ENCODE measurements at places on chromosomes 6 and 20.

DNA sequence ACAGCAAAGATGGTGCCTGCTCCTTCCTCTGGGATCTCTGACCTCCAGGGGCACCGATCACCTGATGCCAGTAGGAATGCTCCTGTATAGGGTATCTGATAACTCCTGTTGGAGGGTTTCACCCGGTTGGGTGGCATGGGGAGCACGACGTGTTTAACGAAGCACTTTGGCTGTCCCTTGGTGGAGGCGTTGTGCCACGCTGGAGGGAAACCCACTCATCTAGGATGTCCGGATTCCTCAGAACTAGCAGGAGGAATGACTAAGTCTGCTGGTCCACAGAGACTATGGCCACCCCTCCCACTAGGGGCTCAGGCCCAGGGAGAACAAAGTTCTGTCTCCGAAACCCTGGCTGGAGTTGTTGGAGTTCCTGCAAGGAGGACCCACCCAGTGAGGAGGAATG lies 1624.4 kb downstream of the GRIK2 start:
- no peak for DNase-seq

DNA sequence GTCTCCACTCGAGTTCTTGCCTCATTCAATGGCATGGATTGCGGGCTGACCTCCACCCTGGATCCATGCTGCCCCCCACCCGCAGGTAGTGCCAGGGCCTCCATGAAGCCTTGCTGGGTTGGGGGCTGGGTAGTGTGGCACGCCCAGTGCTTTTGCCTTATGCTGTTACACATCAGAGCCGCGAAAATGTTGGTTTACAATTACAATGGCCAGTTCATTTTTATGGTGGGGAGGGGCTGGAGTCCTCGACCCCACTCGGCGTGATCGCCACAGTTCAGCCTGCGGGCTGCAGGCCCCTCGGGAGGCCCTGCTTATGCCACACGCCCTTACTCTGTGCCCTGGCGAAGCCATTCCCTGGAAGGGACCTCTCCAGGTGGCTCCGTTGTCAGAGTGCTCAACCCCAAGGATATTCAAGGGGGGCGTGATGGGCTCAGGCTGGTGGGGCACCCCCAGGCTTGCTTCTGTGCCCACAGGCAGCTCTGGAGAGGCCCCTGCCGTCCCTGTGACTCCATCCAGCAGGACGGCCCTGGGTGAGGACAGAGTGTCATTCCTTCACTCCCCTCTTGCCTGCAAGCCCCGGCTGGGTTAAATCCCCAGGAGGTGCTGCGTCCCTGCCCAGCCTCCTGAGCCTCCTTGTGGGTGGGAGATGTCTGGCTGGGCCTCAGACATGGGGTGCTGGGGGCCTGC lies 14.8 kb downstream of the ITPA start:
- no peak for DNase-seq

- DNase-seq, result no peak
Measured at GRCh38 chr6:34855463-34855862, 32.4 kb downstream of the TAF11 start.

DNA sequence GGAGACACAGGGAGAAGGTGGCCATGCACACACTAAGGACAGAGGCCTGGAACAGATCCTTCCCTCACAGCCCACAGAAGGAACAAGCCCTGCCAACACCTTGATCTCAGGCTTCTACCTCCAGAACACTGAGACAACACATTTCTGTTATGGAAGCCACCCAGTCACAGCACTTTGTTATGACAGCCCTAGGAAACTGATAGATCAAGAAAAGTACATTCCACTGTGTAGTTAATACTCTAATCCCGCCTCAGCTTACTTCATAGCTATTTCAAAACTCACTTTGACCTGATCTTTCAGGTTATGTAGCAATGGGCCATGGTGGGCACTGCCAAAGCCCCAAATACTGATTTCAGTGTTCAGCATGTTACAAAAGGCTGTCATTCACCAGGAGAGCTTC lies 66.8 kb downstream of the CD24 start:
- DNase-seq, result no peak

DNA sequence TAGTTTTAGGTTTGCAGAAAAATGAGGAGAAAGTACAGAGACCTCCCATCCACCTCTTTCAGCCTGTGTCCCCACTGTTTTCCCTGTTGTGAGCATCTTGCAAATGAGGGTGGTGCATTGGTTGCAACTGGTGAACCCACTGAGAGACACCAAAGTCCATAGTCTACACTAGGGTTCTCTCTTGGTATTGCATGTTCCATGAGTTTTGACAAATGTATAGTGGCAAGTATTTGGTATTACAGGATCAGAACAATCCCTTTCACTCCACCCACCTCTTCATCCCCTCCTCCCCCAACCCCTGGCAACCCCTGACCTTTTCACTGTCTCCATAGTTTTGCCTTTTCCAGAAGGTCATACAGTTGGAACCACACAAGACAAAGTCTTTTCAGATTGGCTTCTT lies 20.1 kb downstream of the ZNF831 start:
- no peak for DNase-seq

DNA sequence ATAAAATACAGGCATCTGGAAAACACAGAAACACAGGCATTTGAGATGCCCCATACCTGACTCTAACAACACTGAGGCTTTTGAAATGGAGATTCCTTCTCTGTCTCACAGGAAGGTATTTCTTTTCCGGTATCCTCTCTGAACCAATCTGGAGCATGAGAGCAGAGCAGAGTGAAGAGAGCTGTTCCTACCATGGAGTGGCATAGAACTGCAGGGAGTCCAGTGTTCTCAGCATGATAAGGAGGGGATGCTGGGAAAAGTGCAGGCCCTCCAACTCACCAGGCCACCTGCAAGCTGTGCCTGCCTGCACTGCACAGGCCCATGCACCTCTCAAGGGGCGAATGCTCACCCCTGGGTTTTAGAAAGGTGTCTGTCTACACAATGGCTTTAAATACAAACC lies 89.2 kb downstream of the FOXA2 start:
- DNase-seq, result no peak

GRCh38 chr6:150183105-150183504 lies 40.3 kb downstream of the PPP1R14C start:
- DNase-seq, result no peak

- no peak for DNase-seq
Measured at GRCh38 chr6:116365743-116366142, 5.0 kb upstream of the DSE start.

DNA sequence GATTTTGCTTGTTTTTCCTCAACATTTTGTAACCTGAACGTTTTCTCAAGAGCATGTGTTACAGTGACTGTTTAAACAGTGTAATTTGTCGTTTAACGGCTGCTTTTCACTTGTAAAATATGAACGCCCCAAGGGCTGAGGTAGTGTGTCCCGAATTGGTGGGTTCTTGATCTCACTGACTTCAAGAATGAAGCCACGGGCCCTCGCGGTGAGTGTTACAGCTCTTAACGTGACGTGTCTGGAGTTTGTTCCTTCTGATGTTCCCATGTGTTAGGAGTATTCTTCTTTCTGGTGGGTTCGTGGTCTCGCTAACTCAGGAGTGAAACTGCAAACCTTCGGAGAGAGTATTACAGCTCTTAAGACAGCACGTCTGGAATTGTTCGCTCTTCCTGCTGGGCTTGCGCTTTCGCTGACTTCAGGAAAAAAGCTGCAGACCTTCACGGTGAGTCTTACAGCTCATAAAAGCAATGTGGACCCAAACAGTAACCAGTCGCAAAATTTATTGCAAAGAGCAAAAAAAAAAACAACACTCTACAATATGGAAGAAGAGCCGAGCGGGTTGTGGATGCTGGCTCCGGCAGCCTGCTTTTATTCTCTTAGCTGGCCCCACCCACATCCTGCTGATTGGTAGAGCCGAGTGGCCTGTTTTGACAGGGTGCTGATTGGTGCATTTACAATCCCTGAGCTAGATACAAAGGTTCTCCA lies 25.1 kb upstream of the TRIM27 start:
- DNase-seq, result no peak

- DNase-seq, result no peak
Measured at GRCh38 chr6:47080083-47080596, 38.0 kb upstream of the ADGRF1 start.

DNA sequence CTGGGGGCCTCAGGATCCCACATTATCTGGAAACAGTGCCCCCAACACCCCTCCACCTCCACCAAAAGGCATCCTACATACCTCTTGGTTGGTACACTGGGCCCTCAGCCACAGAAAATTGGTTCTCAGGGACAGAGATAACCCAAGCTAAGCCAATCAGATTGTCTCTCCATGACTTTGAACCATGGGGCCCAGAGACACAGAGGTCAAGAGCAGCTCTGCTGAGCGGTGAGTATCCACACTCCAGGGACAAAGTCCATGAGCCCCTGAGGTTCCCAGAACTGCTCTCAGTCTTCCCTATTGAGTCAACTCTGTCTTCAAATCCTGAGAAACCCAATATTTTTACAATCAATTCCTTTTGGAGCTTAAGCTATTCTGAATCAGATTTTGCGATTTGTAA lies 35.3 kb downstream of the COL11A2 start:
- no peak for DNase-seq

DNA sequence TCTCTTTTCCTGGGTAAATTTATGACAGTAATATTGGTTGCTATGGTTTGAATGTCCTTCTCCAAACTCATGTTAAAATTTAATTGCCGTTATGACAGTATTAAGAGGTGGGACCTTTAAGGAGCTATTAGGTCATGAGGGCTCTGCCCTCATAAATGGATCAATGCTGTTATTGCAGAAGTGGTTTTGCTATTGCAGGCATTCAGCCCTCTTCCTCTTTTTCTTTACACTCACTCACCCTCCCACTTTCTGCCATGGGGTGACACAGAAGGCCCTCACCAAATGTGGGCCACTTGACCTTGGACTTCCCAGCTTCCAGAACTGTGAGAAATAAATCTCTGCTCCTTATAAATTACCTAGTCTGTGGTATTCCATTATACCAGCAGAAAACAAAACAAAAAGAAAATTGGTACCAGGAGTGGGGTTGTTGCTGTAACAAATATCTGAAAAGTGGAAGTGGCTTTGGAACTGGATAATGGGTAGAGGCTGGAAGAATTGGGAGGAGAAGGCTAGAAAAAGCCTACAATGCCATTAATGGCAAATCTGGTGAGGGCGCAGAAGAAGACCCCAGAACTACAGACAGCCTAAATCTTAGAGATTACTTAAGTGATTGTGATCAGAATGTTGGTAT lies 24.8 kb upstream of the IGF2R start:
- DNase-seq, result no peak

DNA sequence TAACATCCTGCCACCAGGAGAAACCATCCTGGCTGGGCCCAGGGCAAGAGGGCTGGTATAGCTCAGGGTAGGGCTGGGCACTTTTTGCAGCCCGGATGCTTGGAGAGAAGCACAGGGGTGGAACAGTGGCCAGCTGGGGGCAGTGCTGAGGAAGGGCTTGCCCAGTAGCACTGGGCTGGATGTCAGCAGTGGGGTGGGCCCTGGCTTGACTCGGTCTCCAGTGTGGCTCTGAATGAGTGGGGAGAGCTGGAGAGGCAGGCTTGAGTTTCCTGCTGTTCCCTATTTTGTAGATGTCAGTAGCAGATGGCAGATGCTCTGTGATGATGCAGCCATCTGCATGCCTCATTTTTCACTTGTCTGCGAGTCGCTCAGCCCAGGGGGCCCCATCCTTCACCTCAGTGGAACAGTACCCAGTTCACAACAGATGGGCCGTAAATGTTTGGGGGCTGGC lies 56.3 kb upstream of the TULP1 start:
- DNase-seq, result peak; percentile 37

DNA sequence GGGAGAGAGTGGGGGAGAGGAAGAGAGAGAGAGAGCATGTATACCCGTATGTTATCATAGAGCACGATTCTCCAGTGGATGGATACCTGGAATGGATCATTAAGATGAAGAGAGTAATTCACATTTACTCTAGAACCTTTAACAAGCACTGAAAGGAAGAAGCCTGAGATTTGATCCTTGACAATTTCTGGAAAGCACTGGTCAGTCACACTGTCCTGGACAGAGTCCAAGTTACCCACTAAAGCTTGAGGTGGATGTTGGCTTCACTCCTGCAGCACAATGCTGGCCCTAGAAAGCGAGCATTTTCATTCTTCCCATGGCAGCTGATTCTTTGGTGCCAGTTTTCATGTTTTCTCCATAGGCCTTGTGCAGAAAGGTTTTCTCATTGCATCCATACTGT lies 25.6 kb downstream of the NFYA start:
- DNase-seq, result no peak

DNA sequence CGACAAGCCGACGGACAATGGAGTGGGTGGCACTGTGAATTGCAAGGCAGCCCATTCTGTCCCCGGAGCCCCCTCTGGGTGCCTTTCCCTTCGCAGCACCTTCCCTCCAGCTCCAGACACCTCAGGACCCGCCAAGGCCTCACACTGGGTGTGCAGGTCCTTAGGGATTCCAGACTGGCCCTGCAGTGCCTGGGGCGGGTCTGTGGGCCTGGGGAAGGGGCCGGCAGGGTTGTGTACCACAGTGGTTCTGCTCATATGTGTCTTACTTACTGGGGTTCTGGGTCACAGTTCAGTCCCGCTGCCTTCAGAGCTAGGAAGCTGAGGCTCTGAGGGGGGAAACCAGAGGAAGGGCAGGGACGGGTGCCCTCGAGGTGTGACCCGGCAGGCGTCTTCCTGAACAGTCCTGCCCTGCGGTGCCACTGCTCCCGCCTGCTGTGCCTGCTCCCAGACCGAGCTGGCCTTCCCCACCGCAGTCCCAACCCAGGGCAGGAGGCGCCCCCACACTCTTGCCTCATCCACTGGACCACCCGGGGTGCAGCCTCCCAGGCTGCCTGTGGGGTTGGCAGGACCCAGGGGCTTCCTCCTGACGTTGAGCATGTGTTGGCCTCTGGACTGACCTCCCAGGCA lies 16.3 kb upstream of the SLCO4A1 start:
- no peak for DNase-seq

- DNase-seq, result peak; percentile 54
Measured at GRCh38 chr6:157764178-157765068, 58.6 kb upstream of the SNX9 start.

GRCh38 chr6:147053311-147053921 lies 150.8 kb upstream of the STXBP5 start:
- DNase-seq, result no peak

GRCh38 chr6:3253597-3253961 lies 5.2 kb upstream of the PSMG4 start:
- DNase-seq, result no peak

- DNase-seq, result no peak
Measured at GRCh38 chr6:125246566-125246965, 55.2 kb downstream of the HDDC2 start.
